Vagina (tissue), 2 donors: ENCODE measurements at places on chromosomes 13 and 19.

DNA sequence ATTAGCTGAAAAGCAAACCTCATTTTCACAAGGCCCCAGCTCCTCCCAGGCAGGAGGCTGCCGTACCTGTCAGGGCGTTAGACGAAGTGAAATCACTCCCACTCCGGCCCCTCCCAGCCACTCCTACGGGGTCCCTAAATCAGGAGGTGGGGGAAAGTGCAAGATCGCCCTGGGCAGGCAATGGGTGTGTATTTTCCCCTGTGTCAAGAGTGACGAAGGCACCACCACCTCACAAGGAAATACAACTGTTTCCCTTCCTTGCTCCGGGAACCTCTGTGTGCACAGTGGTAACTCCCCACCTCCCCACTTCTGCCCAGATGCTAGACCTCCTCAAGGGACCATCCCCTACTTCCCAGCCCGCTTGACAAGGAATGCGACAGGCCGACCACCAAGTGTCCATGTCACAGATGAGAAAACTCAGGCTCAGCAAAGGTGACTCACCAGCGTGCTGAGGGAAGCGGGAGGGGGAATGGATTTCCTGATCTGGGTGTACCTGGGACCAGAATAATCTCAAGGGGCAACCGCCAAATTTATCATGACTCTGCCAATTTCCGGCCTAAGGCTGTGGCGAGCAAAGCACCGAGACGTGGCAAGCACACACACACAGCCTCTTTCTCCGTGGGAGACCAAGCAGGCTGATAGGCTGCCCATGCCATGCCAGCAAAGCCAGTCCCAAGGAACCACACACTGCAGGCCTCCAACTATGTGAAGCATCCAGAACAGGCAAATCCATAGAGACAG is 7.3 kb downstream of the PPP6R1 start:
- H3K4me3 ChIP-seq = no peak overlapping the region
- H3K27ac ChIP-seq = no peak overlapping the region
- no peak for DNase-seq
- H3K4me1 ChIP-seq = peaks cover 73% of the 10 kb centered on the region

- H3K27me3 ChIP-seq = no peaks in the 10 kb centered on the region
- DNase-seq = no peak
- peaks cover 62% of the 10 kb centered on the region for H3K4me1 ChIP-seq
- no peak overlapping the region for H3K4me3 ChIP-seq
- H3K36me3 ChIP-seq = no peaks in the 10 kb centered on the region
Observed at GRCh38 chr13:45331123-45331619, 9.8 kb downstream of the TPT1 start.

DNA sequence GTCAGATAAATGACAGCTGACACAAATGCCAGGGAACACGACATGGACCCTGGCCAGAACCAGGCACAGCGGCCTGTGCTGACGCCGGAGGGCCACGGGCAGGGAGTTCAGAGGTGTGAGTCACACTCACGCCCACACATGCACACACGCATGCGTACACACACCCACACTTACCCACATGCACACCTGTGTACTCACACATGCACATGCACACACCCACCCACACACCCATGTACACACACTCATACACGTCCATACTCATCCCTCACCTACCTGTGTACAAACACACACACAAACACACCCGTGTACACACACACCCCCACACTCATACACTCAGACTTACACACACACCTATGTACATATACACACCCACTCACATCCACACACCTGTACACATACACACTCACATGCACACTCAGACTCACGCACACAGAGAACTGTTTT is 40.4 kb downstream of the MLLT1 start:
- peaks cover 98% of the 10 kb centered on the region for H3K4me1 ChIP-seq
- H3K27ac ChIP-seq = peak overlapping the region; percentile 67
- no peak overlapping the region for H3K4me3 ChIP-seq
- no peak for DNase-seq
- no peaks in the 10 kb centered on the region for H3K27me3 ChIP-seq
- no peaks in the 10 kb centered on the region for H3K36me3 ChIP-seq

- H3K27me3 ChIP-seq = no peaks in the 10 kb centered on the region
- no peak overlapping the region for H3K27ac ChIP-seq
- H3K4me3 ChIP-seq = no peak overlapping the region
- H3K36me3 ChIP-seq = no peaks in the 10 kb centered on the region
- no peak for DNase-seq
- H3K4me1 ChIP-seq = peaks cover 20% of the 10 kb centered on the region
Observed at GRCh38 chr19:57437931-57438330, 2.8 kb downstream of the ZNF749 start.
